Stimulated activated naive B cell treated with anti-CD40 and anti-IgM and Interleukin-4, amounts not matched to agents 10 μg/mL and 1 μg/mL and 100 μg/mL, for 72 hours (primary cell): ENCODE measurements at places on chromosomes 3 and 15.

DNA sequence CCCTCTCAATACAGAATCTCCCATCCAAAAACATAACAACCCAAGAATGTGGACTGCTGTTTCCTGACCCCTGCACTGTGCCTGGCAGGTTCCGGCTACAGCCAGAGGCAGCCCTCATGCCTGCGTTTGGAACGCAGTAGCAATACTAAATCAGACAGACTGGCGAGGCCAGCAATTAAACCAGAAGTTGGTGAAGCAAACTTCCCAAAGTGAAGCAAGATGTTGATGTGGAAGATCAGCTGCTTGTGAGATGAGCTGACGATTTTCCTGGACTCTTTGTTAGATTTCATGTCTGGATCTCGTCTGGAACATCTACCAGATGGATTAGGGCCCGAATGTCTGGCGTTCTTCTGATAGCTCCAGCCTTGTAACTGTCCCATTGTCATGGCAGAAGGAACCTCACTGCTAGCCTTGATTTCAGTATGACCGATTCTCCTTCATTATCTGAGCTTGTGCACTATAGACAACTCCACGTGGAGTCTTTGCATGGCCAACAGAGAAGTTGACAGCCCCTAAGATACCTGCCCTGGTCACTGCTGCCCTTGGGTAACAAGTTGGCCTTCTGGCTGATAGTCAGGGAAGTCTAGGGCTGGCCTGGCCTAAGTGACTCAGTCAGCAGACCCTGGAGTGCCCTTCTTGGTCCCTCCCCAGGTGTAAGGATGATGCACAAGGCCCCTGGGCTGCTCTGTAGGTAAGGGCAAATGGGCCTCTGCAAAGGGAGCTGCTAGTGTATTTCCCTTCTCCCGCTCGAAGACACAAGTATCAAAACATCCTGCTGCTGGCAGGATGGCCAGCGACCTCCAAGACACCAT lies 126.5 kb downstream of the ADAMTS17 start:
- no peak for DNase-seq

GRCh38 chr3:129418041-129418973 lies 10.1 kb downstream of the EFCAB12 start:
- DNase-seq = no peak

- DNase-seq = peak; percentile 13
These were observed 1.1 kb upstream of the VIPR1 start for GRCh38 chr3:42501321-42501680.

GRCh38 chr3:73332558-73332957 lies 271.1 kb downstream of the EBLN2 start:
- DNase-seq = no peak

DNA sequence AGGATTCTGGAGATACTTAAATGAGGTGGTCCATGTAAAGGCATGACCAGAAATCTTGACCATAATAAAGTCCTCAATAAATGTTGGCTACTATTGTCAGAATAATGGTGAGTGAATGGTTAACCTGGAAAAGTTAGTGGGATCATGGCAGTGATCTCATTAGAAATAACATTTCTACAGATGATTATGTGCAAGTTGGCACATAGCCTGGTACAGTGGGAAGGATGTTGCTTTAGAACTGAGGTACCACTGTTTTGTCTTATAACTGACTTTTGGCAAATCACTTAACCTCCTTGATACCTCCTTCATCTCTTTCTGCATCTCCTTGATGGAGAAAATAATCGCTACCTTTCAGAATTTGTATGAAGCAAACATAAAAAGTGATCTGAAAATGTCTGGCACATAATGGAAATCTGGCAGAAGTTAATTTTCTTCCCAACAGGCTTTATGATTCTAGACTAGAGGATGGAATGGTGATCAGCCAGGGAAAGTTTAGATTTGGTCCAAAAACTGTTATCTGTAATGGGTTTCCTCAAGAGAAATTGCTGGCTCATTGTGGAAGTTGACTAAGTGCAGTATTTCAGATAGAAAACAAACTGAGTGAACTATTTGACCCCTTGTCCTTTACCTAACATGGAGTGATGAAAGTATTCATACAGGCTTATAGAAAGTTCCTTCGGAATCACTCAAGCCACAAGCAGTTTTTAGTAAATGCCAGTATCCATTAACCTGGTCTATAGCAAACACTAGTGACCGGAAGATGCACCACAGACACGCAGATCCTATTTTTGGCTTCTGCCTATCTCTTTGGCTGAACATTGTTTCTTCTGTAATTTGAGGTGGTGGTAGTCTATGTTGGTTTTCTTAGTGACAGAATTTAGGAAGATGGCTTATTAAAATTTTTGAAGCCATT lies 449.6 kb upstream of the TGFBR2 start:
- DNase-seq = no peak

DNA sequence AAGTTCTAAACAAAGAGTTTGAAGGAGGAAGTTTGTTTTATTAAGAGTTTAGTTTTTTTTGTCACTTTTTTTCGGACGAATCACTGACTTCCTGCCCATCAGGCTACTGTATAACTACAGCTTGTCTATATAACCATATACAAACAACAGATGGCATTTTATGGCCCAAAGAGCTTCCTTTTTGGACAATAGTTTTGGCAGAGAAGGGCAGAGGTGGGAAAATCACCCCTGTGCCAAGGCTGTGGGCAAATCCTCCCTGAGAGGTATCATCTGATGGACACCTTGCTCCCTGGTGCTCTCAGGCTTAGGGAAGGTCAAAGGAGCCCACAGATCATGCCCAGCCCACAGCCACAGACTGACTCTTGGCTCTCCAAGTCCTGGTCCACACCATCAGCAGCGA lies 113.4 kb downstream of the OXNAD1 start:
- no peak for DNase-seq

DNA sequence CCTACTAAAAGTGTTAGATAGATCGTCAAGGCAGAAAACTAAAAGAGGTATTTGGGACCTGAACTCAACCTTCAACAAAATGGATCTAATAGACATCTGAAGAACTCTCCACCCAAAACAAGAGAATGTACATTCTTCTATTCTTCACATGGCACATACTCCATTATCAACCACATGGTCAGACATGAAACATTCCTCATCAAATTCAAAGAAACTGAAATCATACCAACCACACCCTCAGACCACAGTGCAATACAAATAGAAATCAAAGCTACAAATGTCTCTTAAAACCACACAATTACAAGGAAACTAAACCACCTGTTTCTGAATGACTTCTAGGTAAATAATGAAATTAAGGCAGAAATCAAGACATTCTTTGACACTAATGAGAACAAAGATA lies 984.1 kb upstream of the GBE1 start:
- DNase-seq = no peak

DNA sequence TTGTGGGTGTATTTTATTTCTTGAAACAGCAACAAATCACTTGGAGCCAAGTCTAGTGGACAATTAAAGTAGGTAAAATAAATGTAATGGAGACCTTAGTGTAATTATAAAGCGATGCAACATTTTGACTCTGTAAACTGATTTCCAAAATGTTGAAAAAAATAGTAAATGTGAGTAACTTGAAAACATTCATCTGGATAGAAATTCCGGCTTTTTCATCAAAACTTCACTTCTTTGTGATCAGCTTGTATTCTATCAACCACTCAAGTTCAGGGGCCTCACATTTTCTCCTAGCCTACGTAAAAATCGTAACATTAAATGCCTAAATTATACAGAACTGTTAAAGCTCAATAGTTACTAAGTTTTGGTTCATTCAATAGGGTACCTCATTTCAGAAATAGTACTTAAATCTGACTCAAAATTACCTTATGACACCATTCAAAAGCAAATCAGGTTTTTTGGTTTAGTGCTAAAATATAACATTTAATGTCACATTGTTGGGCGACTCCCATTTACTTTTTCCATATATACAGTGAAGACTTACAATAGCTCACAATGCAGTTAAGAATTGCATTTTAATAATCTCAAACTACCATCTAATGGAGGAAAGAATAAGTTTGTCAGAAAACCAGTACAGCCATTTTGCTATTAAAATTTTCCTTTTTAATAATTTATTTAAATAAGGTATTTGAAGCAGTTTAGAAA lies 12.7 kb downstream of the CCNL1 start:
- no peak for DNase-seq

DNA sequence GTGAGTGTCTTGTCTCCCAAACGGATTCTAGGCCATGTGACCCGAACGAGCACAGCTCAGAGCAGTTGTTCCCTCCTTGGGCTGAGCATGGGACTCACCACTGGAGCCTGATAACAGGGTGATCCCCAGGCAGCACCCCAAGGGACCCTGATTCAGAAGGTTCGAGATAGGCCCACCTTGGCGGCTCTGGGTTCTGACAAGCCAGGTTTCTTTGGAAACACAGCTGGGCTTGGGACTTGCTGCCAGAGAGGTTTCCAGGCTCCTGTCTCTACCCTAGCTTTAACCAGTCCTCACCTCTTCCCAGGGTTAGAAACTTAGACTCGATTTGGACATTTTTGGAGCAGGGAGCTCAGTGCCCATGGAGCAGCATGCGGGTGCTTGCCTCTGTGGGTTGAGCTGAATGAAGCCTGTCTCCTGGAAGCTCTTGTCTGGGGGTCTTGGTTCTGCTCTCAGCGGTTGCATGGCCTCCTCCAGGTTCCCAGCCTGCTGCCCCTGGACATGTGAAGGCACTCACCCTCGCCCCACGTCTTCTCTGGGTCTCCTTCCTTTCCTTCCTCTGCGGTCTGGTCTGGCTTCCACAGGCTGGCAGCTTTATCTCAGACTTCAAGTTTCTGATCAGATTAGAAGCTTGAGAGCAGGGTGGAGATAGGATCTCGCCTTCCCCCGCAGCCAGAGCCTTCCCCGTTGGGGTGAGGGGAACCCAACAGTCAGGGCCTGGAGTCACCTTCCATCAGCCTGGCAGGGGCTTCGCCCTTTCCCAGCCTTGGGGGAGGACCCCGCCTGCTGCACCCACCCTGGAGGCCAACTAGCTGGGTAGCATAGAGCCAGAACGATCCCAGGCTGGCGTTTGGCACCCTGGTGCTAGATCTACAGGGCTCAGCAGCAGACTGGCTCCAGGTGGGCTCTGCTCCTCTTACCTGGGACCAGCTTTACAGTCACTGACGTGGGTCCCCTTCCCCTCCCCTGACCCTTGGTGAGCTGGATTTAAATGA lies 21.0 kb downstream of the PAQR5 start:
- DNase-seq = no peak

GRCh38 chr3:71111784-71112440 lies 471.6 kb downstream of the FOXP1 start:
- DNase-seq = no peak

DNA sequence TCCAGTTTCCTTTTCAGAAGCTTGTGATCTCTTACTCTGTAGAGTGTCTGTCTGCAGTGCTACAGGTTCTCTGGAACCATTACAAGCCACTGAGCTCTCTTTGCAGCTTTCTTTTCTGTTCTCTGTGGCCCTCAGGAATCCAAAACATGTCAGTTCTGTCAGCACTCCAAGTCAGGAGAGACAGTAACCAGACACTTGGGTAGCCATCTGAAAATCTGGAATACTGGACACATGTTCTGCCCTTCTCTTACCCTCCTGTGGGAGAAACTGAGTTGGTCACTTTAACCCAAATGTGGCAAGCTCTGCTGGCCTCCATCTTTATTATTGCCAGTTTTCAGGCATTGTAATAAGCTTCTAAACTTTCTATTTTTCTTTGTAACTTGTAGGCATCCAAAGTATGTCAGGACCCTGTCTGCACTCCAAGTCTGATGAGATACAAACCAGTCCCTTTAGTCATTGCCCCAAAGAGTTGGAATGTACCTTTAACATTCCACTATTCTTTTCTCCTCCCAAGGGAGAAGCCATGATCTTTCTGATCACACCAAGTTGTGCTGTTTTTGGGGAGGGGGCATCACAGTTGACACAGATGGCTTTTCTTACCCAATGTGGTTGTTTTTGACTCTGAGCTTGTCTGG lies 183.7 kb downstream of the DPH6 start:
- no peak for DNase-seq

- DNase-seq = peak; percentile 45
These were observed 28.1 kb downstream of the NR1I2 start for GRCh38 chr3:119810018-119810435.

- DNase-seq = no peak
These were observed 62.9 kb downstream of the SERPINI1 start for GRCh38 chr3:167798443-167798842.

DNA sequence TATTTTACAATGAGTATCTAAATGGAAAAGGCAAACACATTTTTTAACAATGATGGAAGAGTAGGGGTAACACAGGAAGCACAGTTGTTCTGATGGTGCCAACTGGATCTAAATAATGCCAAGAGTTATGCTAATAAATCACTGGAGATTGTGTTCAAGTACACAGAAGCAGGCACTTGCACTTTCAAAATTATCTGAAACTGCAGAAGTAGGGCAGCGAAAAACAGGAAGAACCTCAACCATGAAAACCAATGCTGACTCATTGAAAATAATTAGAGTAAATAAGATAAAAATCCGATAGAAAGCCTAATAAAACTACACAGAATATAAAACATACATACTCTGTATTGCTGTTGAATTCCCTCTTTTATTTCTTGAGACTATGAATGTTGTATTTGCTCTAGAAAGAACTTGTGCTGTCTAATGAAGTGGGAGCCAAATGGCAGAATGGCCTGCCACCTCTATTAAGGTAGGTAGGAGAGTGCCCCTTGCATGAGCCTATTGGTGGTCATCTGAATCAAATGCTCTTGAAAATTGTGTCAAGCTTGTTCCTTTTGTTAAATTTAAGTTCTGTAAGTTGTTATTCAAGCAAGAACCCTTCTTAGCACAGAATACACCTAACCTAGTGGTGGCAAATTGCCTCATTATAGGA lies 93.7 kb downstream of the ABI3BP start:
- no peak for DNase-seq

GRCh38 chr3:9214599-9214998 lies 34.8 kb downstream of the SRGAP3 start:
- no peak for DNase-seq

DNA sequence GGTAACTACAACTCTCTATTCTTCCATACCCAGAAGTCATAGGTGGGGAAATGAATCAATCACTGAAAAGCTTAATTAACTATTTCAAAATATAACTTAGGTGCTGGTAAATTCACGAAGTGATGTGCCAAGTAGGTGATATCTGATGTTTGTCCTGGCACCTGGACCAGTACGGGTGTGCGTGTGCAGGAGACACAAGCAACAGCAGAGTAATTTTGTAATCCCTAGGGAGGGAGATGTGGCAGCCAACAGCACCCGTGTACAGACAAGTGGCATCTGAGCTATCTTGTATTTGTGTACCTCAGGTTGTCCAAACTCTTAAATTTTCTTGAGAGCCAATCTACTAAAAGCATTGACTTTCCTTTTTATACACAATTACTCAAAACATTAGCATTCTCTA lies 22.8 kb downstream of the USF3 start:
- no peak for DNase-seq

DNA sequence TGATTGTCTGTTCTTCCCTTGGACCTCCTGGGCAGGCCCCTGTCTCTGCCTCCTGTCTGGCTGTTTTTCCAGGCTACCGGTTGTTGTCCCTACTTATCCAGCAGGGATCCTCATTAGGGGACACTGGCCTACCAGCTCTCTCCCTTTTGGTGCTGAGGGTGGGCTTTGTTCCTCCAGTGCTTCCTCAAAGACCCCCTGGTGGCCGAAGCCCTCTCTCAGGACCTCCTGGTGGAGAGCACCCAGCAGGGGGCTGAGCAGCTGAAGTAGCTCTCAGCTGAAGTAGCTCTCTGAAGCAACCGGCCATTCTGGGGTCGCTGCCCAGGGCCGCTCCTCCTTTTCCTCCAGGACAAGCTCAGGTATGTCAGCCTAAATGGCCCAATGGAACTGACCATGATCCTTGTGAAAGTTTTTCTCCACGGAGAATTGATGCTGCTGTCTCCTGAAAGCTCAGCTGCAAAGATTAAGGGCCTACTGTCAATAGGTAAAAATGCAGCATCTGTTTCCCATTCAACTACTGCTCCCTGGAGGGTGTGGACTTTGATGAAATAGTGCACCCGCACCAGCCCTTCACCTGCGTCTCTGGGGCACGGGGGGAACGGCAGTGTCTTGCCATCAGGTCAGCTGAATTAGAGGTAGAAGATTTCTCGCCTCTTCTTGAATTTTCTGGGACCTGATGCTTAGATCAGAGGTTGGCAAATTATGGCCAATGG lies 27.6 kb downstream of the ARNT2 start:
- DNase-seq = no peak
